ENCODE measurements at places on chromosomes 5 and 9. TPM values are rescaled to one million over a fixed set of nuclear protein-coding genes. Genes with fewer than 3 reads are reported as not detected.

The CLK4 gene
- total RNA-seq, result 16.8 TPM

The HSPB3 gene
- not detected for total RNA-seq

The GABRA6 gene
- total RNA-seq, result not detected

The PAM gene
- total RNA-seq, result 54.0 TPM

DNA sequence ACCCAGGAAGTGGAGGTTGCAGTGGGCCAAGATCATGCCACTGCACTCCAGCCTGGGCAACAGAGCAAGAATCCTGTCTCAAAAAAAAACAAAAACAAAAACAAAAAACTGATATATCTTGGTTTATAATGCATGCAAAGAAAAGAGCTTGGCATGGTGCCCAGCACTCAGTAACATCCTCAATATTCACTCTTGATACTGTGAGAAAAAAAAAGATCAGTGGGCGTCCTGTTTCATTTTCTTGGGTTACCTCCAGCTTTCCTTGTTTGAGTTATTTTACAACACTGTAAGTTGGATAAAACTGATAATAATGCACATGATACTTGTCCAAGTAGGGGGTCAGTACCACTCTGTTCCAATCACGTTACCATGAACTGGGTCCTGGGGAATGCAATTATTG, 7.8 kb downstream of the PHYHD1 start:
- no peaks in the 10 kb centered on the region for H3K27me3 ChIP-seq
- DNase-seq, result no peak
- H3K27ac ChIP-seq, result no peak overlapping the region
- H3K36me3 ChIP-seq, result no peaks in the 10 kb centered on the region
- H3K4me3 ChIP-seq, result no peak overlapping the region

DNA sequence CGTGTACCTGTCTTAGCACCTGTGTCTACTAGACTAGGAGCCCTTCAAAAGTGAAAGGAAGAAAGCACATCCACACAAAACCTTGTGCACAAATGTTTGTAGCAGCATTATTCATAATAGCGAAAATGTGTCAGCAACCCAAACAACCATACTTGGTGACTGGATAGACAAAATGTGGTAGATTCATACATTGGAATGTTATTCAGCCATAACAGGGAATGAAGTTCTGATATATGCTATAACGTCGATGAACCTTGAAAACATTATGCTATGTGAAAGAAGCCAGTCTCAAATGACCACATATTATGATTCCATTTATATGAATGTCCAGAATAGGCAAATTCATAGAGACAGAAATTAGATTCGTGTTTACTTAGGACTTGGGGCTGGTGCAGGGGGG, 57.8 kb upstream of the LARP1 start:
- no peak overlapping the region for H3K27ac ChIP-seq
- DNase-seq, result no peak
- H3K4me1 ChIP-seq, result no peaks in the 10 kb centered on the region
- no peak overlapping the region for H3K4me3 ChIP-seq

- H3K27me3 ChIP-seq, result no peaks in the 10 kb centered on the region
- H3K27ac ChIP-seq, result no peak overlapping the region
- no peak for DNase-seq
- H3K4me1 ChIP-seq, result peaks cover under 1% of the 10 kb centered on the region
- no peak overlapping the region for H3K4me3 ChIP-seq
These were observed 19.8 kb upstream of the MTX3 start for GRCh38 chr5:80010754-80011392.

- H3K27ac ChIP-seq, result no peak overlapping the region
- H3K4me3 ChIP-seq, result no peak overlapping the region
- DNase-seq, result no peak
- H3K4me1 ChIP-seq, result peaks cover 9% of the 10 kb centered on the region
- H3K27me3 ChIP-seq, result no peaks in the 10 kb centered on the region
These were observed 23.0 kb downstream of the SPARC start for GRCh38 chr5:151663617-151664293.

GRCh38 chr9:109036744-109037680, 23.7 kb upstream of the CTNNAL1 start:
- peaks cover 15% of the 10 kb centered on the region for H3K36me3 ChIP-seq
- H3K4me1 ChIP-seq, result no peaks in the 10 kb centered on the region
- H3K4me3 ChIP-seq, result no peak overlapping the region
- H3K27ac ChIP-seq, result no peak overlapping the region

- H3K4me3 ChIP-seq, result no peak overlapping the region
- no peaks in the 10 kb centered on the region for H3K36me3 ChIP-seq
- H3K27ac ChIP-seq, result no peak overlapping the region
- DNase-seq, result no peak
- peaks cover 69% of the 10 kb centered on the region for H3K27me3 ChIP-seq
These were observed 70.7 kb upstream of the CPLX2 start for GRCh38 chr5:175800656-175801081.

DNA sequence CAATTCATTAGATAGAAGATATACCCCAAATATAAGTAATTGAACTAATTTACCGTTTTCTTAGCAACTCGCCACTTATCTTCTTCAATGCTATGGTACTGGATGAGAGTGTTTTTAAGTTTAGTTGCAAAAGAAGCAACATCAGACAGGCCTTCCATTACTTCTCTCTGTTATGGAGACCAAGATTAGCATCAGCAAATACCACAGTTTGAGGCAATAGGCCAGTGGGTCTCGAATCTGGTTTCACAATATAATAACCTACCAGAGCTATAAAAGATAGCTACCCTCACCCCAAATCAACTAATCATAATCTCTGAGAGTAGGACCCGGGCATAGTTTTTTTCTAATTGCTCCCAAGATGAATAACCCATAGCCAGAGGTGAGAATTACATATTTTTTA, 5.1 kb downstream of the STARD4 start:
- H3K36me3 ChIP-seq, result peaks cover 49% of the 10 kb centered on the region
- H3K27me3 ChIP-seq, result no peaks in the 10 kb centered on the region
- DNase-seq, result no peak
- peaks cover 38% of the 10 kb centered on the region for H3K4me1 ChIP-seq
- H3K4me3 ChIP-seq, result peak overlapping the region; percentile 10
- no peak overlapping the region for H3K27ac ChIP-seq

- peak overlapping the region; percentile 90 for H3K27ac ChIP-seq
- peaks cover 39% of the 10 kb centered on the region for H3K36me3 ChIP-seq
- DNase-seq, result peak; percentile 29
- peaks cover 25% of the 10 kb centered on the region for H3K4me1 ChIP-seq
- H3K27me3 ChIP-seq, result no peaks in the 10 kb centered on the region
- H3K4me3 ChIP-seq, result no peak overlapping the region
These were observed 33.9 kb downstream of the VLDLR start for GRCh38 chr9:2655411-2655901.

- H3K4me1 ChIP-seq, result no peaks in the 10 kb centered on the region
- H3K4me3 ChIP-seq, result no peak overlapping the region
These were observed 361.0 kb upstream of the CDH6 start for GRCh38 chr5:30832519-30832918.

- peaks cover 3% of the 10 kb centered on the region for H3K27me3 ChIP-seq
- H3K36me3 ChIP-seq, result no peaks in the 10 kb centered on the region
- no peaks in the 10 kb centered on the region for H3K4me1 ChIP-seq
- DNase-seq, result no peak
- H3K4me3 ChIP-seq, result no peak overlapping the region
- H3K27ac ChIP-seq, result no peak overlapping the region
These were observed 409.9 kb downstream of the CTNND2 start for GRCh38 chr5:11494340-11494739.

DNA sequence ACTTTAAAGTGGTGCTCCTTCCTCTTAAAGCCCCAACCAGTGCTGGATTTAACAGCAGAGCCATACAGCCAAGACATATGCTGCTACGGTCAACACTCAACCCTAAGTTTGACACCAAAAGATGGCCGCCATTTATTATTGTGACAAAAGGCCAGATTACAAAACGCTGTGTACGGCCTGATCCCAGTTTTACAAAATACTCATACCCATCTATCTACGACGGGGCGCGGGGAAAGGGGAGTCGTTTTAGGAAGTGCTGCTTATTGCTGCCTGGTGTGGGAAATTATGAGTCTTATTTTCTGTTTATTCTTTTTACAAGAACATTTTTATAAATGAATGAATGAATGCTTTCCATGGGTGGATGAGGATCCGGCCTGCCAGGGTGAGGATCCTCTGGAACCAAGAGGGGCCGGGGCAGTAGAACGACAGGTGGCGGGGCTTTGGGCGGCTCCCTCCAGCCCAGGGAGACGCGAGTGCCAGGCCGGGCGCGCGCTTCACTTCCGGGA, 457 bp upstream of the IDNK start:
- peak overlapping the region; percentile 81 for H3K4me3 ChIP-seq
- peaks cover 15% of the 10 kb centered on the region for H3K4me1 ChIP-seq
- H3K27me3 ChIP-seq, result no peaks in the 10 kb centered on the region

GRCh38 chr5:66518052-66518451, 78.1 kb upstream of the MAST4 start:
- no peaks in the 10 kb centered on the region for H3K4me1 ChIP-seq
- H3K36me3 ChIP-seq, result no peaks in the 10 kb centered on the region
- no peak for DNase-seq
- H3K27ac ChIP-seq, result no peak overlapping the region

GRCh38 chr9:6910032-6910431, 152.3 kb downstream of the KDM4C start:
- no peak for DNase-seq
- H3K27me3 ChIP-seq, result no peaks in the 10 kb centered on the region
- H3K27ac ChIP-seq, result no peak overlapping the region

- H3K36me3 ChIP-seq, result no peaks in the 10 kb centered on the region
- peak overlapping the region; percentile 95 for H3K4me3 ChIP-seq
- H3K27me3 ChIP-seq, result no peaks in the 10 kb centered on the region
- peak; percentile 31 for DNase-seq
These were observed 1.3 kb upstream of the IQGAP2 start for GRCh38 chr5:76401801-76402250.

GRCh38 chr5:55600497-55601203, 65.9 kb upstream of the PLPP1 start:
- H3K4me3 ChIP-seq, result peak overlapping the region; percentile 54
- H3K36me3 ChIP-seq, result no peaks in the 10 kb centered on the region
- no peak for DNase-seq
- peaks cover 43% of the 10 kb centered on the region for H3K4me1 ChIP-seq

Measured in activated naive CD8-positive, alpha-beta T cell treated with anti-CD3 and anti-CD28 coated beads for 36 hours (primary cell).